ENCODE measurements at places on chromosomes 7 and 10.

DNA sequence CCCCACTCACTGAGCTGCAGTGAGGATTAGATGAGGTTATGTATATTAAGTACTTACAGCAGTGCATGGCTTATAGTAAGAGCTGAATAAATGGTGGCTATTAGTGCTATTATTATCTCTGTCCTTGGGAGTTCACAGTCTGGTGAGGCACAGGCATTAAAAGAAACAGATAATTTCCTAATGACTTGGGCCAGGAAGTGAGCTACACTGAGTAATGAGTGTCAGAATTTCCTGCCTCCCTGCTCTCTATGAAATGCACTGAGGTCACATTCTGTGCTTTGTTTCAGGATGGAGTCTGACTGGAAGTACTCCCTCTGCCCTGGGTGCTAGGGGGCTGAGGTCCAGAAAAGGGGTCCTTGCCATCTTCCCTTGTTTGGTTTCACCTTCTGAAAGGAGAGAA lies 48.7 kb upstream of the LOXL4 start:
- DNase-seq, result no peak

DNA sequence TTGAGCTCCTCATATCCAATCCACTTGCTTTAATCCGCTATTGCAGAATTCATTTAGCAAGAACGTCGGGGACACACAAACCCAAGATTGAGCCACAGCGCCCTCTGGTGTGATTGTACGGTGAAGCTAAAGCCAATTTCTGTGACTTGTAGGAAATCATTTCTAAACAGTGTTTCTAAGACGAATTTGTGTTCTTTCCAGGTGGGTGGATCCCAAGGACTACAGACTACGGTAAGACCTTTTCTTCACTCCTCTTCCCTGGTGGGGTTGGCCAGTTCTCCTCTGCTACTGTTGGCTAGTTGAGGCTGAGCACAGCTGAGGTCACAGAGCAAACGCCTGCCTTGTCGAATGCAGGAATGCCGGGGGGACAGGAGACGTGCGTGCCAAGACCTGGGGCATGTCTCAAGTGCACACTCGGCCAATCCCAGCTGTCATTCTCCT lies 5.2 kb downstream of the DMBT1 start:
- DNase-seq, result peak; percentile 79

GRCh38 chr10:19658622-19659233 lies 157.5 kb upstream of the PLXDC2 start:
- no peak for DNase-seq

GRCh38 chr7:24778543-24779282 lies 21.4 kb upstream of the GSDME start:
- no peak for DNase-seq

DNA sequence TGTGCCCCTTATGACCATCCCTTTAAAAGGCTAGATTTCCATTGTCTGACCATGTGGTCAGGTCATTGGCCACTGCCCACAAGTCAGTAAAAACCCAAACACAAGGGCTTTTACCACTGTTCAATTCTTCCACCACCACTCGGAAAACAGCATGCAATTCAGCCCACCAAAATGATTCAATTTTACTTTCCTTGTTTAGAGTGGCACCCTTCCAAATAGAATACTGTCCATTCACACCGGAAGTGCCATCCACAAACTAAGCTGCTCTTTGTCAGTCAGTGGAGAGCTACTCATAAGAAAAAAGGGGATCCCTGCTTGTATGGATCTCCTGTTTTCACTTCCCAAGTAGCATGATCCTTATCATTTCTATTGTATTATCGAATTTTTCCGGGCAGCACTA lies 350.7 kb upstream of the MBL2 start:
- no peak for DNase-seq

DNA sequence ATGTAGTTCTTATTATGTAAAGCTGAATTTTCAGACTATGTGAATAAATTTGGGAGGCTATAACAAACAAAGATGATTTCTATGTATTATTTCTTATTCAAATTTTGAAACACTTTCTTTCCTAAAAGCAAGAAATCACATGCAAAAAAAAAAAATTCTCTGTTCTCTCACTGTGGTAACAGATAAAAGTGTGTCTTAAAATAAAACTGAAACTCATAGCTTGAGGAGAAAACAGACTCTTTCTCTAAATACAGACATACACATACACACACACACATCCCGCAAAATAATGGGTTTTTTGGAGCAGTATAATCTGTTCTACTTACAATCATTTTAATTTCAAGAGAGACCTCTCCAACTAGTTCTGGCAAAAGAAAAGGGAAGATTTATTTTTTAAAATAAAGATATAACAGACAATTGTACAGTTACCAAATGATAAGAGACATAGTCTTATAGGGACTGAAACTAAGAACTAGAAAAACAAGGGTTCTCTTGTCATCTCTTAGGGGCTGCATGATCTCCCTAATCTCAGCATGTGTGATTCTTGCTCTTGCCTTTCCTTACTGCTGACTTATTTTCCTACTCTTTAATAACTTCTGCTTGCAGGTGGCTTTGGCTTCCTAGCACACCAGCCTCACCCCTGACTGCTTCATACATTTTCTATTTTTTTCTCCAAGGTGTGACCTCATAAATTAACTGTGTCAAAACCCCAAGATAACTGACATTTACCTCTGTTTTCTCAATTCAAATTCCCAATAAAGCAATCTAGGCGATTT lies 483.5 kb upstream of the POT1 start:
- no peak for DNase-seq
